ENCODE measurements at places on chromosomes 4 and X. TPM values are rescaled to one million over a fixed set of nuclear protein-coding genes. Genes with fewer than 3 reads are reported as not detected.

The TRPC5OS gene
- not detected for total RNA-seq

The PCDH18 gene
- total RNA-seq = 68.1 TPM

The ADH1C gene
- not detected for total RNA-seq

GRCh38 chr4:25452081-25452480, 75.0 kb downstream of the ANAPC4 start:
- no peak for DNase-seq
